ENCODE measurements at places on chromosomes 13 and 19.

GRCh38 chr19:44874317-44874716 lies 16.7 kb upstream of the TOMM40 start:
- no peak for DNase-seq

GRCh38 chr19:40523322-40524047 lies 53.2 kb upstream of the SHKBP1 start:
- no peak for DNase-seq

DNA sequence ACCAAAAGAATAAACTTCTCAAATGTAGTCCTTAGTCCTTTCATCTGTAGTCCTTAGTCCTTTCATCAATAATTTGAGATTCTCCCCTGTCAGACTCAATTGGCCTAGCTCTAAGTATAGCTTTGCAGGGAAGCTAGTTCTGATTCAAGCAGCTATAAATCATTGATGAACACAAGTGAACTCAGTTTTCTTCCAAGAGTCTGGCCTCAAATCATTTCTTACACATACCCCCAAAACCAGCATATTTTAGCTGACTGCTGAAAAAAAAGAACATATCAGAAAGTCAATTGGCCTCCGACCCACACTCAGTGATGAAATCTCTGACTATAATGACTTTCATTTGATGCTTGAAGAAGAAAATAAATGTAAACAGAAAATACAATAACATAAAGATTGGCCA lies 64.9 kb downstream of the TNFSF11 start:
- DNase-seq: no peak

DNA sequence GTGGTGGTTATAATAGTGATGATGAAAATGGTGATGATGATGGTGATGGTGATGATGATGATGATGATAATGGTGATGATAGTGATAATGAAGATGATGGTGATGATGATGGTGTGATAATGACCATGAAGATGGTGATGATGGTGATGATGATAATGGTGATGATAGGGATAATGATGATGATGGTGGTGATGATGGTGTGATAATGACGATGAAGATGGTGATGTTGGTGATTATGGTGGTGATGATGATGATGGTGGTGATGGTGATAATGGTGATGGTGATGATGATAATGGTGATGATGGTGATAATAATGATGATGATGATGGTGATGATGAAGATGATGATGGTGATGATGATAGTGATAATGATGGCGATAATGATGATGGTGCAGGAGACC lies 1.6 kb downstream of the ADGRE1 start:
- DNase-seq: no peak

DNA sequence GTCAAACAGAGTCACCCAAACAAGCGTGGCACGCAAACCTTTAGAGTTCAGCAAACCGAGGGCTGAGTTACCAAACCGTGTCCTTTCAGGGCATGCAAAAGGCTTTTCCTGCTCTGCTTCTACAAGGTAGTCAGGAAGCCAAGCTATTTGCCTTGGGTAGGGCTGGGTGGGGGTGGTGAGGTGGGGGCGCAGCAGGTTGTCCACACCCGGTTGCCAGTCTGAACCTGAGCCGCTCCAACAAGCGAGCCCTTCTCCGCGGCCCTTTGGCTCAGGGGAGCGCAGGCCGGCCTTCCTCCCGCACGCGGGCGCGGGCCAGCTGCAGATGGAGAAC lies 347 bp upstream of the CLDN10 start:
- DNase-seq: no peak

DNA sequence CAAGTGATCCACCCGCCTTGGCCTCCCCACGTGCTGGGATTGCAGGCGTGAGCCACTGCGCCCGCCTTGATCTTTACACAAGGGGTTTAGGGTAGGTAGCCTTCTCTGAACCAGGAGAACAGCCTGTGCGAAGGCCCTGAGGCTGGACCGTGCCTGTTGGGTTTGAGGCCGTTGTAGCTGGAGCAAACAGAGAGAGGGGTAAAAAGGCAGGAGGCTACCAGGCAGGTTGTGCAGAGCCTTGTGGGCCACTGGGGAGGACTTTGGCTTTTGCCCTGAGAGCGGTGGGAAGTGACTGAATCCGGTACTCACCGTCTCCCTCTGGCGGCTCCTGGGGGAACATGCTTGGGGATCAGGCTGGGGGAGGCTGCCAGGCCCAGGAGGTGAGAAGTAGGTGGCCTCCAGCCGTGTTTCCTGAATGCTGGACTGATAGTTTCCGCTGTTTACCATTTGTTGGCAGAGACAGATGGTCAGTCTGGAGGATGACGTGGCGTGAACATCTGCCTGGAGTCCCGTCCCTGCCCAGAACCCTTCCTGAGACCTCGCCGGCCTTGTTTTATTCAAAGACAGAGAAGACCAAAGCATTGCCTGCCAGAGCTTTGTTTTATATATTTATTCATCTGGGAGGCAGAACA lies 24.6 kb downstream of the SPC24 start:
- peak; percentile 71 for DNase-seq

- DNase-seq: peak; percentile 21
These were observed 26.0 kb upstream of the ZNF331 start for GRCh38 chr19:53511933-53512374.

GRCh38 chr19:37329686-37330085 lies 41.2 kb upstream of the ZNF527 start:
- DNase-seq: peak; percentile 33

GRCh38 chr13:95921485-95921884 lies 131.7 kb downstream of the UGGT2 start:
- DNase-seq: no peak

DNA sequence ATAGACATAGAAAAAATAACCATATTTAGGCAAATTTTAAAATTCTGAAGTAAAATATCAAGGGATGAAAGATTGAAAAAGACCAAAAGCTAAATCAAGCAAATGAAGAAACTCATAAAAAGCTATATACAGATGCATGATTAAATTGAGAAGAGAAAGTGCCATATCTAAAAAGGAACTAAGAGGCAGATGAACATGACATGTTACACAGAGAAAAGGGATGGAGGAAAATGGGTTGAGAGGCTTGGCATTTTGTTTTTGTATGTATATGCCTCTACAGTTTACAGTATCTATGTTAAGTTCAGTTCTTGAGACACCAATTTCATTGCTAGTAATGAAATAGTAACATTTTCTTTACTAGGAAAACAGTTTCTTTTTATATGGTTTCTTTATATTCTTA lies 1507.4 kb upstream of the SPRY2 start:
- no peak for DNase-seq

DNA sequence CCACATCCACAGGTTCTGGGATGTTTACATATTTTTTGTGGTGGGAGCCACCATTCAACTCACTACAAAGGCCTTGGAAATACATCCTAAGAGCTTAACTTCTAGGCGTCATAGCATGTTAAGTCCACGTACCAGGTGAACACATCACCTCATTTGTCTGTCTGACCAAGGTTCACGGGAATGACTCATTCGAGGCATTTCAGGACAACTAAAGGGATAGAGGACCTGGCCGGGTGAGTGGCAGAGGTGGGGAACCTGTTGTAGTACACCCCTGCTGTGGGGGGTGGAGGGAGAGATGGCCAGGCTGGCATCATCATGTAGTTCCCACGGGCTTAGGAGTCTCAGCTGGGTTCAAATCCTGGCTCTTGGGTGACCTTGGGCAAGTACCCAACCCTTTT lies 51.5 kb downstream of the BICRA start:
- DNase-seq: no peak

- DNase-seq: no peak
These were observed 37.9 kb upstream of the ISYNA1 start for GRCh38 chr19:18475762-18476331.

DNA sequence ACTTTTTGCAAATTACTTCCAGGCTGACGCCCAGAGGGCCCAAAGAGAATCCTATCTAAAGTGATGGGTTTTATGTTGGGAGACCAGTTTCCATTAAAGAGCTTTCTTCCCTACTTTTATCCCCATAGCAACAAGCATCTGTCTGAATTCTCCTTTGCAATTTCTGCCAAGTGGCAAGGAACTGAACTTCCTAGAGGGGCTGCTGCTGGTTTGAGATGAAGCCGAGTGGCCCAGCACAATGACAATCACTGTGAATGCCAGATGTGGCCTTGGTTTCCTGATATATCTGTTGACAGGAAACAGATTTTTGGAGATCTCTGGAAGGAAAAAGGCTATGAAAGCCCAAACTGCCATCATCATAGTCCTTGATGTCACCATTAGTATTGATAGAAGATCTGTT lies 198.6 kb downstream of the OXGR1 start:
- no peak for DNase-seq

- DNase-seq: no peak
These were observed 14.4 kb downstream of the LILRA5 start for GRCh38 chr19:54298357-54299125.

- no peak for DNase-seq
These were observed 19.1 kb upstream of the ZNF835 start for GRCh38 chr19:56690670-56691069.

- DNase-seq: no peak
These were observed 15.5 kb upstream of the DCLK1 start for GRCh38 chr13:36146511-36147269.

DNA sequence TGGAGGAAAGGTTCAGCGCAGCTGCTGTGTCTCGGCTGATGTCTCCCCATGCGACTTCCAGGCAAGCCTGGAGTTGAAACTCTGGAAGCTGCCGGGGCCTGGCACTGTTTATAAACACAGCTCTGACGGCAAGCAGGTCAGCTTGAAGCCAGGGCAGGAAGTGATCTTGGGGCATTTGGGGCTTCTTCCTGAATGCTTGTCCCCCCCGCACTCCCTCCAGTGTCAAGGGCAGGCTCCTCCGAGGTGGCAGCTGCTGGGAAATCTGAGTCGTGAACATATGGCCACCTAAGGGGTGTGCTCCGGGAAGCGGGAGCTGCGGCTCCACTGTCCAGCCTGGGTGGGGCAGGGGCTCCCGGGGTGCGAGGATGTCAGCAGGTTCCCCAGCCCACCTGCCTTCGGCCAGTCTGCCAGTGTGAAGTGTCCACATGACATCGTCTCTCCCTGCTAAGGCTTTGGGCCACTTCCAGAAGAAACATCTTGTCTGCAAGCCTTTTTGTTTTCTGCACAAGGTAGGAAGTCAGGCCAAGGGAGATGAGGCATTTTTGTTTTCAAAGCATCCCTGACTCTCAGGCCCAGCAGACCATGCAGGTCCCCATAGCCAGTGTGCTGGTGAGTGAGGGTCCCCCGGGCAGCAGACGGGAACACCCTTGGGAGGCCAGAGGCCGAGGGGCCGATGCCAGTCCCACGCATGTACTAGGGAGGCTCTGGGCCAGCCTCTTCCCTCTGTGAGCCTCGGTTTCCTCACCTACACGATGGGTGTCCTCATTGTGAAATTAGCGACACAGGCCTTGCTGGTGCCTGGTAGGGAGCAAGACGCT lies 2.7 kb downstream of the PIAS4 start:
- DNase-seq: peak; percentile 7

DNA sequence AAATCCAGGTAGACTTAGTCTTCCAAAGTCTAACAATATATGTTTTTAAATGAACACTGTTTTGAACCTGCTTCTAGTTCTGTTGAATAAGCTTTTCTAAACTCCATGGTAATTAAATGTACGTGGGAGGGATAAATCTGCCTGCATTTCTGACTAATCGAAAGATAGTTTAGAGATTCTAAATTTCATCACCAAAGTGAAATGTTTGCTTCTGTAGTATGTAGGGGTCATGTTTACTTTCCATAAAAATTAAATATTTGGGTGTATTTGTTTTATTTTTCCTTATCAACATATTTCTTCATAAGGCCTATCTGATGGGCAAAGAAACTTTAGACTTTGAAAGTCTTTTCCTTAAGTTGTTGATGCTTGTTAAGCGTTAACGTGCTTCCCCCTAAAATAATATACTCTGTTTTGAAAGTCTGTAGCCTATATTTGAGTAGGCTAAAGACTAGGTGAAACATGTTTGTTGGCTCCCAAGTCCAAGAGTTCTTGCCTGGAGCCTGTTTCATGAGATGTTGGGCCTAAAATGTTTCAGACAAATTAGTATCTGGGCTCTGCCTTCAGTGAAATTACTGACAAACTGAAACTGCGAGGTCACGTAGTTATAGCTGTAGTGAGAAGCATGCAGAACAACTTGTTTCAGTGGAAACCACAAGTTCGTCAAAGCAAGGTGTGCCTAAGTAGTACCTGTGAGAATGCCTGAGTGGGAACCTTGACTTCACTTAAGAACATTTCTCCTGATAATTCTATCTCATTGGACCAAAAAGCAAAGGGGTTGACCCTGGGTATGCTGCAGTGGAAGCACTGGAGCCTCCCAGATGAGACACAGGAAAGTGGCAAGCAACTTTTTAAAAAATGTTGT lies 126.2 kb downstream of the LMO7 start:
- no peak for DNase-seq

DNA sequence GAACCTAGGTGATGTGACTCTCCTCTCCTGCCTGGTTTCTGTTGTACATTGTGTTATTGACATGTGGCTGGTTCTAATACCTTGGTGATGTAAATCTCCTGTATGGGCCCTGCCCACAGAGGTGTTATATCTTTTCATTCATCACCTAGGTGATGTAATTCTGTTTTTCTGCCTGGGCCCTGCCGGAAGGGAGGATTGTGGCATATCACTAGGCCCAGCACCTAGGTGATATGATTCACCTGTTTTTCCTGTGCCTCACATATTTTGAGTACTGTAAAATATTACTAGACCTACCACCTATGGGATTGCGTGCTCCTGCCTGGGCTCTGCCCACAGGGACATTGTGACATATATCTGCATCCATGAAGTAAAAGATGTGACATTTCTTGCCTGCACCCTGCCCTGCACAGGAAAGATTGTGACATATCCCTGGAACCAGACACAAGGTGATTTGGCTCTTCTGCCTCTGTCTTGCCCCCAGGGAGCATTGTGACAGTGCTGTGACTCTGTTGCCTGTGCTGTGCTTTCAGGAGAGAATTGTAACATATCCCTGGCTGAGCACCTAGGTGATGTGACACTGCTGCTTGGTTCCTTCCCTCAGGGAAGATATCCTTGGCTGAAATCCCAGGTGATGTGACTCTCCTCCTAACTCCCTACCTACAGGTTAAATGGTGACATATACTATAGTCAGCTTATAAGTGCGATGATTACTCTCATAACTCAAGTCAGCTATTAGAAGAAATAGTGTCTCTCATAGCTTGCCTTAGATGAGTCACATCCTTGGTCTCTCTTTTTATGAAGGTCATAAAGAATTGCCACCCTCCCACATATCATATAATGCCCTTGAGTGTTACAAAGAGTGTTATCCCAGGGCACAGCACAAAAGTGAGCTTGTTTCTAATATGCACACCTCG lies 13.3 kb upstream of the ZNF681 start:
- no peak for DNase-seq

DNA sequence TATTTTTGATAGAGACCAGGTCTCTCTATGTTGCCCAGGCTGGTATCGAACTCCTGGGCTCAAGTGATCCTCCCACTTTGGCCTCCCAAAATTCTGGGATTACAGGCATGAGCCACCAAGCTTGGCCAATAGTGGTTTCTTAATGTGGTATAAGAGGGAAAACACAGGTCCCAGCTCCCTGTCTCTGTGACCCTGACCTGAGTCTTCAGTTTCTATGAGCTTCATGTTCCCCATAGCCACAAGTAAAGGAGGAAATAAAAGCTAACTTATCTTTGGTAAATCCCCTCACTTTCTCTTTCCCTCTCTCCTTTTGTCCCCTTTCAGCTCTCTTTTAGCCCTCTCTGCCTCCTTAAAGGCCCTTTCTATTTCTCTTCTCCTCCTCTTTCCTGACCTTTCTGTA lies 50.3 kb downstream of the ABCC4 start:
- DNase-seq: no peak
